ENCODE measurements at places on chromosomes 13 and 19.

- no peak for DNase-seq
Observed at GRCh38 chr19:918481-919198, 1.5 kb downstream of the KISS1R start.

DNA sequence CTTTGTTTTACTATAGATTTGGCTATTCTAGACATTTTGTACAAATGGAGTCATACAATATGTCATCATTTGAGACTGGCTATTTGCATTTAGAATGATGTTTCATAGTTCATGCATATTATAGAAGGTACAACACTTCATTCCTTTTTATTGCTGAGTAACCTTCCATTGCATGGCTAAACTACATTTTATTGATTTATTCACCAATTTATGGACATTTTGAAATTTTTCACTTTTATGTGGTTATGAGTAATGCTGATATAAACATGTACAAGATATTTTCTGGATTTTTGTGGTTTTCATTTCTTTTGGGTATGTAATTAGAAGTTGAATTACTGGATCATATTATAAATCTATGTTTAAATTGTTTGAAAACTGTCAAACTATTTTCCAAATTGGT is 710.3 kb upstream of the SLITRK5 start:
- DNase-seq = no peak

DNA sequence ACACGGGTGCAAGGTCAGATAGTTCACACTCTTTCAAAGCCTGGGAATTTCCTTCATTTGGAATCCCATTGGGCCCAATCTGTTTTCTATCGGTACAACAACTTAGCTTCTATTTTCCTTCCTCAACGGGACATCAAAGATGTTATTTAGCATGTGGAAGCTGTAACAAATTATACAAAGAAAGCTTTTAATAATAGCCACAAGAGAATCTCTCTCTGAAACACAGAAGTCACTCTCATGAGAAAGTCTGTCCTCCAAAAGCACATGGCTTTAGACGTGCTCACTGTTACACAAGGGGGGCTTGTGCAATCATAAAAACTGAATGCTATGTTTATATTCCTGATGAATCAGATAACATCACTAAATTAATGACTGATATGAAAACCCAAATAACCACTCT is 28.9 kb upstream of the CYSLTR2 start:
- DNase-seq = no peak

DNA sequence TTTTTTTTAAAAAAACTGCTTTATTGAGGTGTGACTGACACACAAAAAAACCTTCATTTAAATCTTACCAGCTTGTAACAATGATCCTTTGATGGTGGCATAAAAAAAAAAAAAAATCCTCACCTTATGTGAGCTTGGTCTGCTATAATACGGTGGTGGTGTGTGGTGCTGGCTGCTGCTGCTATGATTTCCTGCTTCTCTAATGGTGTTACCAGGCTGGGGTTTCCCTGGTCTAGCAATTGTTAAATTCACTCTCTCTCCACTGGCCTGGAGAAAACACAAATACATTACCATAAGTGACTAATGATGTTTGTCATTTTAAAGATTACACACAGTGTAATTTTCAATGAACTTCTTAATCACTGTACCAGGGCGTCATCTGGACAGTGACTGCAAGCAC is 60.6 kb downstream of the LNX2 start:
- DNase-seq = no peak

- DNase-seq = no peak
Observed at GRCh38 chr19:16532440-16533234, 9.6 kb downstream of the CHERP start.

GRCh38 chr19:13028027-13028426 is 32.8 kb downstream of the NFIX start:
- no peak for DNase-seq

Data from stimulated activated CD8-positive, alpha-beta memory T cell treated with anti-CD3 and anti-CD28 coated beads, Interleukin-4, amount 100 ng/mL, for 1 hour (primary cell).